Activated CD8-positive, alpha-beta memory T cell treated with anti-CD3 and anti-CD28 coated beads for 24 hours (primary cell): ENCODE measurements at places on chromosomes 3 and 15.

DNA sequence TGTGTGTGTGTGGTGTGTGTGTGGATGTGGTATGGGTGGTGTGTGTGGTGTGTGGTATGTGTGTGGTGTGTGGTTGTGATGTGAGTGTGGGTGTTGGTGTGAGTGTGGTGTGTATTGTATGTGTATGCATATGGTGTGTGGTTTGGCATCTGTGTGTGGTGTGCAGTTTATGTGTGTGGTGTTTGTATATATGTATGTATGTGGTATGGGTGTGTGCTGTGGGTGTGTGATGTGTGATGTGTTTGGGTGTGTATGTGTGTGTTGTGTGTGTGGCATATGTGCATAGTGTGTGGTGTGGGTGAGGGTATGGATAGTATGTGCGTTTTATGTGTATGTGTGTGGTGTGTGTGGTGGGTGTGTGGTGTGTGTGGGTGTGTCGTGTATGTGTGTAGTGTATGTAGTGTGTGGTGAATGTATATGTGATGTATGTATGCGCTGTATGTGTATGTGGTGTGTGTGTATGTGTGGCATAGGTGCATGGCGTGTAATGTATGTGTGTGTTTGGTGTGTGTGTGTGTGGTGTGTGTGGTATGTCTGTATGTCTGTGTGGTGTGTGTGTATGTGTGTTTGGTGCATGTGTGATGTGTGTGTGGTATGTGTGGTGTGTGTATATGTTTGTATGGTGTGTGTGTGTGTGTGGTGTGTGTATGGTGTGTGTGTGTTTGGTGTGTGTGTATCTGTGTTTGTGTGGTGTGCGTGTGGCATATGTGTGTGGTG lies 58.0 kb downstream of the EFCAB12 start:
- DNase-seq: no peak

DNA sequence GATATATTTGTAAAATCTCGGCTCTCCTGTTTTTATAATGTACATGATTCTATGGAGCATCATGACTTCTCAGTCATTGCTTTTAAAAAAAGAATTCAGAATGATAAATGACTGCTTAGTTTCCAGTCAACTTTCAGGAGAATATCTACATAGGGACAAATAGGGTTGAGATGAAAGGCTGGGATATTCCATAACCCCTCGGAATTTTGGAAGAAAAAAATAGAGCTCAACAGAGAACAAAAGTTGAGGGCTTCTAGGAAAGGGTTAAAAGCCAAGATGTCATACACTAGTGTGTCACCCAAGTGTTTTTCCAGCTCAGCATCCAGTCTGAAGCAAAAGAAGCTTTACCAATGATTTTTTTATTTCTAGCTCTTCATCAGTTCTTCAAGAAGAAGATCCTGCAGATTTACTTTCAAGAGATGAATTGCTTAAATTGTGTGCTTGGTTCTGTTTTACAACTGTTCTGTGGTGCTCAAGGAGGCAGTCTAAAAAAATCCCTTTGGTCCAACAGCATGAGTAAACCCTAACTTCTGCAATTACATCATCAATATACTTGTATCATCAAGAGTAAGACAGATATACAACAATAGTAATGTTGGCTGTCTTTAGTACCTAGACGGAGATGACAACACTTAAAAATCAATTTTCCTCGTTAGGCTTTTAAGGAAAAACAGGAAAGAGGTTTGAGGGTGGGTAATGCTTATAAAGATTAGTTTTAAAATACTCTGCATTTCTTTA lies 979 bp downstream of the UNC13C start:
- no peak for DNase-seq

- no peak for DNase-seq
Observed at GRCh38 chr3:180000500-180000899, 36.2 kb downstream of the PEX5L start.

DNA sequence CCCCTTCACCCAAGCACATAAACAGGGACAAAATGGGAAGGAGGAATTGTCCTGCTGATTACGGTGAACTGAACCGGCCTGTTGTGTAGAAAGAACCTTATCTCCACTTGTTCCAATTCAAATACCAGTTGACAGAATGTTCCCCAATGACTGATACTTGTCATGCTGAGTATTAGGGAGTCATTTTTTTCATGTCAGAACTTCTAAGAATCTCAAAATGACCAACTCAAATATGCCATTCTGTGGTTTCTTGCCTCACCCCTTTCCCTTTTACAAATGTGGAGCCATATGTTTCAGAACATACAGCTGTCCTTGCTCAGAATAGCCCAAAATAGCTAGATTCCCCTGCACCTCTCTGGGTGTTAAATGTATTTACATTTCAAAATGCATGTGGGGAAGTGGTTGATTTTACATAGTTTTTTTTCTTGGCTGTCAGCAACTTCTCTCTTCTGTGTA lies 405.9 kb upstream of the TBL1XR1 start:
- no peak for DNase-seq

DNA sequence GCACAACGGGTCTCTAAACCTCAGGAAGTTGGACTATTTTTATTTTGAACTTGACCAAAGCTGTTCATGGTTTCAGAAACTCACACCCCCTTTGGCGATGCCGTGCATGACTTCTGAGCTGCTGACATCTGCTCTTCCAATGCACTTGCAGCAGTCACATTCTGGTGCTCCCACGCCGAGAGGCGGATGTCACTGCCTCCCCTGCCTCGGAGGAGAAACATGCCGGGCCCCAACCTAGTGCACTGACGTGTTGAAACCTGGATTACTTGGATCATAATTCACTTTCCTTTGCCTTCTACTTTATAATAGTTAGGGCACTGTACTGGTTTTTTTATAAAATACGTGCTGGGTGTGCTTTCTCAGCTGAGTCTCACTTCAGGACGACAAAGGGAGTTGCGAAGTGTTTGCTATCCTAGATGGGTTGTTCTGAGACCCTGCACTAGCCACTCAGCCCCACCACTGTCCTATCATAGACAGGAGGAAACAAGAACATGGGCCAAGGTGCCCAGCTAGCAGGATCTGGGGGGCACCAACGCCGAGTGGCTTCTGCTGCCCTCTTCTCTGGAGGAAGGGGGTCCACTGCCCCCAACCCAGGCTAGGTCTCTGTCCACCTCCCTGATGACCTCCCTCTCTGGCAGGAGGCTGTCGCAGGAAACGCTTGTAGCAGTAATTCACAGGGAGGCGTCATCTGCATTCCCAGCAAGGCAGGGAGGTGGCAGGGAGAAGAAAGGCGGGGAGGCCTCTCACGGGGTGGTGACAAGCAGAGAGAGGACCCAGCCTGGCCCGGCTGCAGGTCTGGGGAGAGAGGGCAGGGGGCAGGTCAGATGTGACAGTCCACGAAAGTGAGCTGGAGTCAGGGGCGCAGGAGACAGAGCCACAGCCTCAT lies 158.8 kb upstream of the IQSEC1 start:
- DNase-seq: no peak

DNA sequence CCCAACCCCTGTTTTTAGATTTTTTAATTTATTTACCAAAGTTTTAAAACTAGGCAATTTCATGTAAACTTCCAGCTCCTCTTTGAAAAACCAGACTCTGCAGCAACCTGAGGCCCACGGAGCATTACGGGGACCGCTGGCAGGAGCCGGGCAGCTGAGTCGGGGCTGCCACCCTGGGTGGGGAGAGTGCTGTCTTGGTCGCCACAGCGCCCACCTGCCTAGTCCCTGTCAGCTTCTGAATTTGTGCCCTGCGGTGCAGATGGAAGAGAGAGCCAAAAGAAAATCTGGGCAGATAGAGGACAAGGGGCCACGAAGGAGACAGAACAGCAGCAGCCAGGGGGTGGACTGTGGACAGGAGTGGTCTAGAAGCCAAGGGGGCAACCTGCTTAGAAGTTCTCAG lies 34.6 kb downstream of the PXYLP1 start:
- DNase-seq: no peak

- no peak for DNase-seq
Observed at GRCh38 chr3:157527131-157527881, 24.1 kb upstream of the VEPH1 start.

GRCh38 chr3:195475614-195476013 lies 32.8 kb upstream of the ACAP2 start:
- DNase-seq: no peak

DNA sequence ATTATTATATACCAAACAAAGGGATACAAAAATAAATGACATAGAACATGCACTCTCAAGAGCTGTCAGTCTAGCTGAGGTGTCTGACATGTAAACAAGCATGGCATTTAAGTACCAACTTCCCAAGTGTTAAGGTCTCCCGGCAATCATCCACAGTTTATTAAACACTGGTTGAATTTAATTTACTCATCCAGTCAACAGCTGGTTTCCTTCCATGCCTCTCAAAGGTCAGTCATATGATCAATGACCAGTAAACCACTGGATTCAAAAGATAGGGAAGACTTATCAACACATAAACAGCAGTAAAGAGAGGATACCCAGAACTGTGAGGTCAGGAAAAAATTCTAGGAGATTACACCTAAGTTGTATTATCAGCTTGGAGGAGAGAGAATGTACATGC lies 80.4 kb downstream of the ADAM10 start:
- no peak for DNase-seq

DNA sequence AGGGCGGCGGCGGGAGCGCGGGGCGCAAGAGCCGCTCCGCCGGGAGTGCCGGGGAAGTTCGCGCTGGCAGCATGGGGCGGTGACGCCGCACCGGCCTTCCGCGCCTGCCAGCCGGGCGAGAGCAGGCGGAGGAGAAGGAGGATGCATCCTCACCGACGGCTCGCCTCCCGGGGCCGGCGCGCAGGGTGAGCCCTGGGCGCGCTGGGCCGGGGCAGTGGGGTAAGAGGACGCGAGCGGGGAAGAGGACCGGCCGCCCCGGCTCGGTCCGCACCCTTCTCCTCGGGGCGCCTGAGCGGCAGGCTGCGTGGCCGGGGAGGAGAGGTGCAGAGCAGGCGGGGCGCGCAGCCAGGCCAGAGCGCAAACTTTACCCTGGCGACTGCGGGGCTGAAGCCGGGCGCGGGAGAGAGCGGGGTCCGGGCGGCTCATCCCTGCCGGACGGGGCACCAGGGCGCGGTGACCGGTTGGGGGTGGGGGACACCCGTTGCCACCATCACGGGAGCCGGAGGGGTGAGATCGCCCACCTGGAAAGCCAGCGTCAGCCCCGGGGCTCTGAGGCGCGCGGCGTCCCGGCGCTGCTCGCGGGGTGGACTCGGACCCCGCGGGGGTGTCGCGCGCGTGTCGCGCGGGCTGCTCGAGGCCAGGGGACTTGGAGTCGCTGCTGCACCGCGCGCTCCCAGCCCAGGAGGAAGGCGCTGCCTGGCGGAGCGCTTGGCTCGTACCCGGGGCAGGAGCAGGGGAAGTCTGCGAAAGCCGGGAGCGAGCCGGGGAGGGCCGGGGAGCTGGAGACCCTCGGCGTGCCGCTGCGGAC lies 542 bp downstream of the GABRA5 start:
- no peak for DNase-seq

GRCh38 chr3:18567293-18567692 lies 142.2 kb upstream of the SATB1 start:
- no peak for DNase-seq

DNA sequence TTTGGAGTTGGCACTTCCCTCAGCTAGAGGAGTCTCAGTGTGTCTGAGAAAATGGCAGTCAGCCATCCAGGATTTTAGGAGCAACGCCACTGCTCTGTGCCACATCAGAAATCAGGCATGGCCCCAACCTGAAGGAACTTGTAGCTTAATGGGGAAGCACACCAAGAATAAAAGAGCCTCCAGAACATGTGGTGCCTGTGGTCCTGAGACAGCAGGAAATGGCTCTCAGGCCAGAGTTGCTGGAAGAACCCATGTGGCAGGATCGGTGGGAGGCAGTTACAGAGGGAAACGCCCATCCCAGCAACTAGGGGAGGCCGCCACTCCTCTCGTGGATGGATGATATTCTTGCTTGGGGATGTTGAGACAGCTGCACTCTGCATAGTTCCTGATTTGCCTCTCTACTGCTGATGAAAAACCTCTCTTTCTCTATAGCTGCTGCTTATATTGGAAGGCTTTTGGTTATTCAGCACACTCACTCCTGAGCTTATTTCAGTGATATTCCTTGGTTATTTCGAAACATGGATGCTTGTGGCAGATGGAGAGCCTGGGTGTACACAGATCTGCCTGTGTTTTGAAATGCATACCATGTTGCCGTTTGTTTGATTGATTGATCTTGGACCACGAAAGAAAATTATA lies 52.4 kb downstream of the KLHL25 start:
- peak; percentile 38 for DNase-seq

- DNase-seq: no peak
Observed at GRCh38 chr3:26273196-26273595, 349.4 kb upstream of the LRRC3B start.

DNA sequence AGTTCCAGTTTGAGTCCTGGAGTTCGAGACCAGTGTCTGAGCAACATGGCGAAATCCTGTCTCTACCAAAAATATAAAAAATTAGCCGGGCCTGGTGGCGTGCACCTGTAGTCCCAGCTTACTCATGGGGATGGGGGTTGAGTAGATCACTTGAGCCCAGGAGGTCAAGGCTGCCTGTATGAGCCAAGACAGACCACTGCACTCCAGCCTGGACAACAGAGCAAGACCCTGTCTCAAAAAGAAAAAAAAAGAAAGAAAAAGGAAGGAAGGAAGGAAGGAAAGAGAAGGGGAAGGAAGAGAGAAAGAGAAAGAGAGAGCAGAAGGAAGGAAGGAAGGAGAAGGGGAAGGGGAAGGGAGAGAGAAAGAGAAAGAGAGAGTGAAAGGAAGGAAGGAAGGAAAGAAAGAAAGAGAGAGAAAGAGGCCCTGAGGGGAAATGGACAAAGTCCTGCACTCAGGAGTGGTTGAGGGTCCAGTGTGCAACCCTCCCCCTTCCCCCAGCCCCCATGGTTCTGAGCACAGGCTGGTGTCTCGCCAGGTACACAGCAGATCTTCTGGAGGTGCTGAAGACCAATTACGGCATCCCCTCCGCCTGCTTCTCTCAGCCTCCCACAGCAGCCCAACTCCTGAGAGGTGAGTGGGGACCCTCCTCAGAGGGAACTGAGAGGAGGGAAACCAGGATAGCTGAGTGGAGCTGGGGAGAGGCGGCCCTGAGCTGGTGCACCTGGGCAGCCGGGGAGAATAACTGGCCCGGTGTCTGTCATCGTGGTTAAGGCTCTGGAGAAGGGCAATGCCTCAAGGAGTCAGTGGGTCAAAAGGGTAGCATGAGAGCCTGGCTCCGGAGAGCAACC lies 1.2 kb downstream of the SLC51A start:
- DNase-seq: no peak

- DNase-seq: no peak
Observed at GRCh38 chr15:60297047-60297446, 100.7 kb downstream of the ANXA2 start.

GRCh38 chr15:76217029-76217881 lies 94.0 kb downstream of the ETFA start:
- DNase-seq: no peak

DNA sequence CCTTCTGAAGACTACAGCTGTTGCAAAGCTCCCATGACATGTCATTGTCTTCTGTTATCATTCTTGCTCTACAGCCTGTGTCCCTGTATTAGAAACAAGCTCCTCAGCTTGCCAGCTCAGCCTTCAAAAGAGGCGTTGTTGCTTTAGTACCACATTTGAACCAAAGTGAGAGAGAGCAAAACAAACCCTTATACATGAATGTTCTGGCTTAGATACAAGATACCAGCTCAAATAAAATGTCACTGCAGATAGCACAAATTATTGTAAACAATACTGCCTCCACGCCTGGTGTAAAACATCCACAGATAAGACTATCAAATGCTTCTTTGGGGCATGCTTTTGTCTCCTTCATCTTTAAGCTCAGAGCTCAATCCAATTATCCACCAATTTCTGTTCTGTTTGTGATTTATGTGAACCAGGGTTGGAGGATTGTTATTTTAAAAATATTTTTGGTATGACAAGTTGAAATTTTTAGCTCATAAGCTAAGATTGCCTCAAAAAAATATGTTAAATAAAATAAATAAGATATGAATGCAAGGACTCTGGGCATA lies 403.6 kb upstream of the CDIN1 start:
- no peak for DNase-seq
